ENCODE measurements at places on chromosomes 12 and 14.

- DNase-seq: no peak
These were observed 27.9 kb downstream of the TMCC3 start for GRCh38 chr12:94622475-94622874.

DNA sequence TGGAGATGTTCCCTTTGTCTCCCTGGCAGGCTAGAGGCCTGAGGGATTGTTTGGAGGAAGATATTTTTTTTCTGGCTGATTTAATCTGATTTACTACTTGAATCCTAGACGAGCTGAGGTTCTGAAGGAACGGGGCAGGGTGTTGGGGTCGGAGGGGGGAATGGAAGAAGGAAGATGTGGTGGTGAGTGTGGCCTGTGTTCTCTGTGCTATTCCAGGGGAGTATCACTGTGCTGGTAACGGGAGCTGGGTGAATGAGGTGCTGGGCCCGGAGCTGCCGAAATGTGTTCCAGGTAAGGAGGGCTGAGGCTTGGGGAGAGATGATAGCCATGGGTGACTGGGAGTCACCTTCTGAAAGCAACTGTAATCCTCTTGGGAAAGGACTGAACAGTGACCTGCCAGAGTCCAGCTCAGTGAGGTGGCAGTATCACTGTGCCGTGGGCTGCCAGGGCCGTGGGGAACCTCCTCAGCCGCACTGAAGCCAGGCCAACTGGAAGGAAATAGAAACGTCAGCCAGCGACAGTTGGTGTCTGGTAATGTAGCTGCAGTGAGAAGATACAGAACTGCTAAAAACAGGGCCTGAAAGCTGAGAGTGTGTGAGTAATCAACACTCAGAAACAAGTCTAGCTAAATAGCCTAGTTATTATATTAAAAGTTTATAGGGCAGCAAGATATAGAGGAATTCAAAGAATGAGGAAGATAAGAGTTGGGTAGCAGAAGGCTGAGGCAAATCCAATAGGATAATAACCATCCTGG lies 7.9 kb downstream of the C1S start:
- DNase-seq: no peak

GRCh38 chr12:84128117-84128991 lies 784.2 kb downstream of the SLC6A15 start:
- no peak for DNase-seq

DNA sequence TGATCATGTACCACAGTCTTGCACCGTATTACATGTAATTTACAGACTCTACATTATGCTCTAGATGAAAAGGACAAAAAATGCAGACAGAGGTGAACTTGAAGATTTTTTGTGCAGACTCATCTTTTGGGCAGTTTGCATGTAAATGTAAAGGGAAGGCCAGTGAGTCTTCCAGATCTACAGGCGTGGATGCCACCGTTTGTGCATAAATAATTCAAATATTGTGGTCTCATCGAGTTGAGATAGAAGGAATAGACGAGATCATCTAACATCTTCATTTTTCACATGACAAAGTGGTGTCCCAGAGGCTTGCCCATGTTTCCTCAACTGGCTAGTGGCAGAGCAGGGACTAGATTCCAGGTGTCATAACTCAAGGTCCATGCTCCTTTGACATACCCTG lies 125.2 kb downstream of the ALX1 start:
- DNase-seq: no peak

DNA sequence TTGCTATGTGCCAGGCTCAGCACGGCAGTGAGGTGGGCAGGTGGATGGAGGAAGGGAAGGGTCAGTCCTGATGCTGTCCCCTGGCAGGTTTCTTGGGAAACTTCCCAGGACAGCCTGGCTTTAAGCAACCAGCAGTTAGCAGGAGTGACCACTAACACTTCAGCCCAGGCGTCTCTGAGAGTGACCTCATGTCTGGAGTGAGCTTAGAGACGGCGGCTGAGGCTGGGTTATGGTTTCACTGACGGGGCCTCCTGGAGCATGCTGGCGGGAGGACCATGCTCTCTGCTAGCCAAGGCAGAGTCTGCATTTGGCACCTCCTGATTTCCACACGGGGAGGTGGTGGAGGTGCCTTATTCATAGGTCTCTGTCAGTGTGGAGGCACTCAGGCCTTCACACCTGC lies 2.5 kb downstream of the HHIPL1 start:
- no peak for DNase-seq

- DNase-seq: no peak
These were observed 29.7 kb downstream of the CPNE8 start for GRCh38 chr12:38875586-38876228.

DNA sequence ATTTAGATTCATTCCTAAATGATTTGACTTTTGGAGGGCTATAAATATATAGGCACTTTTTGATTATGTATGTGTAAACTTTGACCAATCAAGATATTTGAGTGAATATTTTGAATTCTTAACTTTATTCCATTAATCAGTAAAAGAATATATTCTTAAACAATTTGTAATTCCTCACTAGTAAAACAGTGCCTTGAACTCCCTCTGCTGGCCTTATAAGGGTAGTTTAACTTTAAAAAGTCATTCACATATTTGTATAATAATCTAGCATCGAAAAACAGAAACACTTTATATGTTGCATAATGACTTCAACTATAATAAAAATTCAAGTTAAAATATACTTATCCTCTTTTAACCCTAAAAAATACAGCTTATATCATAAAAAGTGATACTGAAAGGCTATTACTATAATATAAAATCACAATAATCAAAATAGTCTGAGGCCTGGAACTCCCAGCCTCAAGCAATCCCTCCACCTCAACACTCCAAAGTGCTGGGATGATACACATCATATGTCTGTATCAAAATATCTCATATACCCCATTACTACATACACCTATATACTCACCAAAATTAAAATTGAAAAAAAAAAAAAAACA lies 31.2 kb downstream of the CCDC59 start:
- DNase-seq: no peak
